GM20000 (cell line): ENCODE measurements at places on chromosomes 6 and 20.

DNA sequence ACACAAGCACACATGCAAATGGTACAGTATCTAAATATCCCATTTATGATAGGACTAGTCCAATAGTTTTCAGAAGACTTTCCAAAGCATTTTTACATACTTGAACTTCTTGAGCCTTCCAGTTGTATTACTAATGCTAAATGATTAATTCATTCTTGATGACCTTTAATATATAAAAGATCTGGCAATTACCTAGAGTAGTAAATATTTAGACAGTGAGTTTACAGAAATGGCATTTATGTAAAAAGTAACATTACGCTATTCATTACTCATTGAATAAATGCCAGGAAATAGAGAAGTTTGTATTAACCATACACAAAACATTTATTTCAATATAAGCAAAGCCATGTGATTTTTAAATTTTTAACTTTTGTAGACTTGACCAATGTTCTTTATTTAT is 158.8 kb downstream of the DST start:
- DNase-seq = no peak

GRCh38 chr6:16737925-16738324 is 23.3 kb downstream of the ATXN1 start:
- no peak for DNase-seq

DNA sequence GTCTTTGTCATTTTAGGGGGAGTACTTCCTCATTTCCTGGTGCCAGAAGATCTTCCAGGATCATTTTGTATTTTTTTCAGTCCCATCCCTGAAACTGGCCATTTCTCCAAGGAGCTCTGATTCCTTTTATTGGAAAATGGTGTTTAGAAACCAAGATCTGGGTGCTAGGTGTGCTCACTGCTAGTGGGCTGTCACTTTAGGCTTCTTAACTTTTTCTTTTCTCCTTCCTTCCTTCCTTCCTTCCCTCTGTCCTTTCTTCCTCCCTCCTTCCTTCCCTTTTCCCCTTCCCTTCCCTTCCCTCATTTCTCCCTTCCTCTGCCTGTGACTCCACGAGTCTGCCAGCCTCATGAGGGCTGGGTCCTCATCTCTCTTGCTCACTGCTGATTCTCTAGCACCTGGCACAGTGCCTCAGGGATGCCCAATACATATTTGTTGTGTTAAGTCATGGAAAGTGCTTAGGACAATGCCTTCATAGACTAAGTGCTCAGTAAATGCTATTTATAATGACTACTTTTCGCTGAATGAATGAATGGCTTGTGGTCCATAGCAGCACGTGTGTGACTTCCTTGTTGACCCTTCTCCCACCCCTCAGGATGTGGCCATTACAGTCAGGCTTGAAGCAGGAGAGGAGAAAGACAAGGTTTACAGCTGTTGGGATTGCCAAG is 36.9 kb downstream of the APCDD1L start:
- DNase-seq = no peak

DNA sequence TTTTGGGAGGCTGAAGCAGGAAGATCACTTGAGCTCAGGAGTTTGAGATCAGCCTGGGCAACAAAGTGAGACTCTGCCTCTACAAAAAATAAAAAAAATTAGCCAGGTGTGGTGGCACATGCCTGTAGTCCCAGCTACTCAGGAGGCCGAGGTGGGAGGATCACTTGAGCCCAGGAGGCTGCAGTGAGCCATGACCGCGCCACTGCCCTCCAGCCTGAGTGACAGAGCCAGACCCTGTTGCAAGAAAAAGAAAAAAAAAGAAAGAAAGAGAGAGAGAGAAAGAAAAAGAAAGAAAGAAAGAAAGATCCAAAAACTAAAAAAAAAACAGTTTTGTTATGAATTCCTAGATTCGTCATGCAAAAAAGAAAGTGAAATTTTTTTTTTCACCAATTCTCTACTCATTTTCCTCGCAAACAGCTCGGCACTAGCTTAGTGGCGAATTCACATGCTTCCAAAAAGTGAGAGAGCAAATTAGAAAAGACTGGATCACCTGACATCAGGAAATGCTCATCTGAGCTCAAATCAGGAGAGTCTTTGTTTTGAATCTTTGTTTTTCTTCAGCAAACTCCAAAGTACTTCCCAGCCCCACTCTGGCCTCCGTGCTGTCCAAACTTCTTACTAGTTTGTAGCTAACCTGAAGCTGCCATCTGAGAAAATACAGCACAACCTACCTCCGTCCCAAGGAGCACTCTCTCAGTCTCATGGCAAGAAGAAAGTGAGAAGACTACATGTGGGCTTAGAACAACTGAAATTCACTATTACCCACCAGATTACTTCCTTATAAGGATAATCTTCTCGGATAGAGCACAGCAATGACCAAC is 27.0 kb downstream of the IPCEF1 start:
- DNase-seq = no peak

DNA sequence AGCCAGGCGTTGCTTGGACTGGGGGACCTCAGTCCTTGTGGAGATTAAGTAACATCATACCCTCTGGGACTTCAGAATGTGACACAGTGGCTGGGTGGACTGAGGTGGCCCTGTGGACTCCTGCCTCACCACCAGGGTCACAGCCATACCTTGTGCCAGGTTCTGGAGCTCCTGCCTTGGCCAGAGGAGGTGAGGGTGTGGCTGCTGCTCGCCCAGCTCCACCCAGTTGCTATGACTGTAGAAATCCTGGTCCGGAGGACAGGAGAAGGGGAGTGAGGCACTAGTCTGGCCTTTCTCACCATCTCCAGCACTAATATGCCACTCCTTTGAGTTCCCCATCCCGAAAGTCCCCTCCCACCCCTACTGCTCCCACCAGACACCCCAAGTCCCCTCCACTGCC is 1.9 kb downstream of the VWA7 start:
- no peak for DNase-seq

DNA sequence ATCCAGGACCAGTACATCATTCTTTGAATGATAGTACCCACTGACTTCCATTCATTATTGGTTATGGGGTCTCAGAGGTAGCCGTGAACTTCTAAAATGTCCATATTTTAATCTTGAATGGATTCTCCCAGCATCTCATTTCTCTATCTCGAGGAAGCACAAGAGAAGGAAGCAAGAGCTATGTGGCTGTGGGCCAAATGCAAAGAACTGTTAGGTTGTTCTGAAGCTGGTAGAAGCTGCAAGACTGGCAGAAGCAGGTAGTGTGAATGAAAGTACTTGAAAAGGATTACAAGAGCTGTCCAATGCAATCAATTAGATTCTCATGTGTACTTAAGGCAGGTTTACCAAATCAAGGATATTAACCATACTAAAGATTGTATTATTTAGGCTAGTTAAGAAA is 1131.8 kb downstream of the GRIK2 start:
- DNase-seq = no peak

DNA sequence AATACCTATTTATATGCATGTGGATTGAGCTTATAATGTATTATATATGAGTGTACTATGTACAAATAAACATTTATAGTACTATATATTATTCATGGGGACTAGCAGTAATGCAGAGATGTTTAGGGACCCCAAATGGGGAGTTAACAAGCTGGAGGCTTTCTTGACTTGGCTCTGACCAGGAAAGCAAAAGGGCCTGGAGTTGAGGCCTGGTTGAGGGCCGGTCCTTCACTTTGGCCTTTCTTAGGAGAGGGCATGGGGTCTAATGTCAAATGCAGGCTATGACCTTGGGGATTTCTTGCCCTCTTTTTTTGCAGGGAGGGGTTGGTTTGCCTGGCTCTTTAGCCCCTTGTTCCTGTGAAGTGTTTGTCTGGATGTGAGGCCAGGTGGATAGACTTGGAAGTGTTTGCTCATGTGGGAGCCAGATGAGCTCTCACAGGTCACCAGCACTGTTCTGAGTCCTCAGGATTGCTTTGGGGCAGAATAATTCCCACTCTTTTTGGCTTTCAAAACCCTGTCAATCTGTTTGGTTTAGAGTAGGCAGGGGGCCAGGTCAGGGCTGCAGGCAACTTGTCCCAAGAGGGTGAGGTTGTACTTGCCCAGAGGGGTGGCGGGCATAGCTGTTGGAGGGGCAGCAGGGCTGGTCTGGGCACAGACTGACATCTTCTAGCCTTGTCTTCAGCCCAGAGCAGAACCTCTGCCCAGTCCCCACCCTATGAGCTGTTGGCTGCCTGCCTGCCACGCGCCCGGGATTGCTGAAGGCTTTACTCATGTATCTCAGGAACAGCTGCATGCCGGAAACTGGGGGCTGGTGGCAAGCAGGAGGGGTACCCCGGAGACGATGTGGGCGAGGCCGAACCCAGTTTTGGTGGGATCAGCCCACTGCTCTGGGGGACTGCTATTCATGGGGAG is 14.6 kb downstream of the TJAP1 start:
- DNase-seq = no peak

DNA sequence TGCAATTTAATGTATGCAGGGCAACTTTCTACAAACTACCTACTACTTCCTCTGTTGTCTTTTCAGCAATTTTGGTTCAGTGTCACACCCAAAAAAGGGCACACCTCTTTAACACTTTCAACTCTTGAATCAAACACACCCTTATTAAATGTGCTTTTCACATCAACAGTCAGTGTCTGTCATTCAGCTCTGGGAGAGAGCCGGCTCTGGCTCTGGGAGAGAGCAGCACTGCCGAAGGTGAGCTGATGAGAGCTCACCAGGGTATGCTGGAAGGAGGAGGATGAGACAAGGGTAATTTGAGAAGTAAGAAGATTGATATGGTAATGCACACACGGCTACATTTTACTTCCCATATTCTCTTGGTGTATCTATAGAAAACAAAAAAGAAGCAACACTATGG is 134.3 kb downstream of the RTN4IP1 start:
- no peak for DNase-seq
